ENCODE measurements at places on chromosomes 6 and 20. TPM values are rescaled to one million over a fixed set of nuclear protein-coding genes. Genes with fewer than 3 reads are reported as not detected.

- DNase-seq = no peak
These were observed 227.3 kb downstream of the PREX1 start for GRCh38 chr20:48600470-48600945.

LIN28B gene
- not detected for total RNA-seq

DNA sequence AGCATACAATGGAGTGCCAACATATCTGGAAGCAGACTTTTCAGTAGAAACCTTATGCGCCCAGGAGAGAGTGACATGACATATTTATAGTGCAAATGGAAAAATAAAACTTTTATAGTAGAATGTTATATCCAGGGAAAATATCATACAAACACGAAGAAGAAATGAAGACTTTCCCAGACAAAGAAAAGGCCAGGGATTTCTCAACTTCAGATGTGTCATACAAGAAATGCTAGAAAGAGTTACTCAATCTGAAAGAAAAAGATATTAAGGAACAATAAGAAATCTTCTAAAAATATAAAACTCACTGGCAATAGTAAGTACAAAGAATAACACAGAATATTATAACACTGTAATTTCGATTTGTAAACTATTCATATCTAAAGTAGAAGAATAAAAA is 1269.3 kb downstream of the GRIK2 start:
- no peak for DNase-seq

FANCE gene
- total RNA-seq = 3.8 TPM

DNA sequence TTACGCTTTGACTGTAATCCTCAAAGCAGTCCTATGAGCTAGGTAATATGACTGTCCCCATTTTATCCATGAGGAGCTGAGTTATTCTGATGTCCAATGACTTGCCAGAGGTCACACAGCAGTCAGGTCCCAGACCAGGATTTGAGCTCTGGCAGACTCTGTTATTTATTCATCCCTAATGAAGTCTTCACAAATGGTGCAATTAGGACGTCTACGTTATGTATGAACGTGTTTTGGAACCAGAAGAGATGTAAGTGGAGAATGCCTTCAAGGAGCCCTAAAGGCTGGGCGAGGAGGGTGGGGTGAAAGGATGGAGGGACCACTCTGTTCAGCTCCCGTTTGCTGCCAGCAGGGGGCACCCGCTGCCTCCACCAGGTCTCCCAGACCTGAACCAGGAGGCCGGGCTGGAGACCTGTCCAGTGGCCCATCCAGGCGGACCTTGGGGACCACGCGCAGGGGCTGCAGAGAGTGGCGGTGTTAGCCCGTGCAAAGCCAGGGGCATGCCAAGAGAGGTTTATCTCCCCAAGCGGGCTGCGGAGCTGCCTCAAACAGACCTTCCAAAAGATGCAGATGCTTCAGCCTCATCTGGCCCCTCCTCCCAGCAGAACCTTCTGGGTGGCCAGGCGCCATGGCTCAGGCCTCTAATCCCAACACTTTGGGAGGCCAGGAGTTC is 15.2 kb upstream of the ZNF335 start:
- DNase-seq = peak; percentile 85

ANGPT4 gene
- 0.05 TPM for total RNA-seq

DNA sequence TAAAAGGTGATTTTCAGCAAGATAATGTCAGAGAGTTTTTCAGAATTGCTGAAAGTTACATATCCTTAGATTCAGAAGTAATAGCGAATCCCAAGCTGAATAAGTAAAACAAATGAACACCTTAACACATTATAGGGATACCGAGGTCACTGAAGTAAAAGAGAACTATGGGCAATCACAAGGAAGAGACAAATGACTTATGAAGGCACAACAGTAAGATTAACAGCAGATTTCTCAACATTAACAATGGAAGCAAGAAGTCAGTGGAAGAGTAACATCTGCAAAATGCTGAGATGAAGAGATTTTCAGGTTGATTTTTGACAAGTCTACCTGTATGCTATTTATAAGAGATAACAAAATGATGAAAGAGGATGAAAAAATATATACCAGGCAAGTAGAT is 86.1 kb upstream of the EZR start:
- no peak for DNase-seq

CDYL gene
- total RNA-seq = 31.8 TPM

PTPRT gene
- total RNA-seq = 0.10 TPM

DNA sequence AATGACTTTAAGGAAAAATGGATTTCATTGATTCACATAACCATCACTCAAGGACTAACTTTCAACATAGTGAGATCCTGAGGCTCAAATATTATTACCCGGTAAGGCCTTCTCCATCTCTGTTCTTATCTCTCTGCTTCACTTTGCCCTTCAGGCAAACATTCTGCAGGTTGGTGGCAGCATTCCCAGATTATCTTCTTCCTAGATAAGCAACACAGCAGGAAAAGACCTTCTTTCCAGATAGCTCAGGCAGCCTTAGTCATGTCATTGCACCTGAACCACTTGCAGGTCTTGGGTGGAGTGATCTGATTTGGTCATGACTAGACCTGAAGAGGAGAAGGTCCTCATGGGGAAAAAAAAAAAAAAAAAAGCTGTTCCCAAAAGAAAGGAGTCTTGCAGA is 5.3 kb upstream of the HIVEP2 start:
- no peak for DNase-seq

GRCh38 chr6:53282234-53282633 is 66.5 kb downstream of the ELOVL5 start:
- no peak for DNase-seq

- DNase-seq = no peak
These were observed 63.6 kb upstream of the FAM184A start for GRCh38 chr6:119142041-119142440.

EYS gene
- not detected for total RNA-seq

DNA sequence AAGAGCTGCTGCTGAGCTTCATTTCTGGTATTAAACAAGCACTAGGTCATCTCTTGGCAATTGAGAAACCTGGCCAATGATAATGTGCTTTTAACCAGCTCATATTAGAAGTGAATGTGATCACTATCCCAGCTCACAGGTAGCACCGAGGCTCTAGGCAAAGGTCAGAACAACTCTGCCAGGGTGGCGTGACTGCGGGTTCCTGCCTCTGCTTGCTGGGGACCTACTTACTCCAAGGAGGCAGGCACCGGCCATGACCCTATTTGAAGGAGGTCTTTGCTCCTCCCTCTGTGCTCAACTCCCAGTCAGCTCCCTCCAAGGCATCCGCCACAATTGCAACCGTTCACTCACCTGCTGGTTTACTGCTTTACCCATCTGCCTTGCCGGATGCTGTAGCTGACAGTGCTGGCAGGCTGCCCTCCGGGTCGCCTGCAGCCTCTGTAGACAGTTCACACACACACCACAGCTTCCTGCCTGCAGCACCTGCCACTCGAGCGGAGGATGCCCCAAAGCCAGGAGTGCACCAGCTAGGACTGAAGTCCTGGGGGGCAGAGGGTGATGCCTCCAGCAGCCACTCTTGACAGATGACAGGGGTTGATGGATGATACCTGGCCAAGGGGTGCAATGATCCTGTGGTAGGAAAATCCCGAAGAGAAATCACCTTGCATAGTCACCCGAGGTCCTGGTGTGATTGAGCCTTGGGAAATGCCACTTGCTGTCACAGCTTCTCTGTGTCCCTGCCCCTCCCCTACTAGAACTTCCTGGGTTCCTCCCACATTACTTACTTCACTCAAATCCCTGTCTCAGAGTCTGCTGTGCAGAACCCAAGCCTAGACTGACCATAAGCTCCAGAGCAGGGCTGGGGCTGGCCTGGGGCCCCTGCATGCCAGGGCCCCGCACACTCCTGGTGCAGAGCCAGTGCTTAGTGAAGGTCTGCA is 8.8 kb upstream of the VSX1 start:
- no peak for DNase-seq

GRCh38 chr6:13463941-13464340 is 23.5 kb downstream of the GFOD1 start:
- DNase-seq = no peak

Data from left ventricle myocardium superior (tissue), 1 donor.